ENCODE measurements at places on chromosomes 4 and X.
A peak's percentile ranks its signal among the peaks of the same experiment; 100 is the strongest.

DNA sequence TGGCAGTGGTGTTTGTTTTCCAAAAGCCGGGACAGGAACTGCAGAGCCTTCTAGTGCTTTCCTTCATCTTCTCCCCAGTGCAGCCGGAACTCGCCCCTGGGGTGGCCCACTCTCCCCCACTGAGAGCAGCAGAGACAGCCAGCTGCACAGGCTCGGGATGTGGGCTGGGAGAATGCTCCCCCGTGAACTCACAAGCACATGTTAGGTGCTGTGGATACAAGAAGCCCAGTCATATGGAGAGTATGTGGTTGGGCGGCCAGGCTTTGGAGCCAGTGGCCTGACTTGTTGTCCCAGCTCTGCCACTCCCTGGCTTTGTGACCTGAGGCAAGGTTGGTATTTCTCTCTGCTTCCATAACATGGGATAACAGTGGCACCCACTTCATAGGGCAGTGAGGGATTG lies 9.4 kb upstream of the KIAA0232 start:
- DNase-seq: peak; percentile 59

- DNase-seq: no peak
These were observed 103.0 kb downstream of the AFF1 start for GRCh38 chr4:87037671-87038334.

GRCh38 chr4:169174247-169174646 lies 96.5 kb downstream of the SH3RF1 start:
- no peak for DNase-seq

DNA sequence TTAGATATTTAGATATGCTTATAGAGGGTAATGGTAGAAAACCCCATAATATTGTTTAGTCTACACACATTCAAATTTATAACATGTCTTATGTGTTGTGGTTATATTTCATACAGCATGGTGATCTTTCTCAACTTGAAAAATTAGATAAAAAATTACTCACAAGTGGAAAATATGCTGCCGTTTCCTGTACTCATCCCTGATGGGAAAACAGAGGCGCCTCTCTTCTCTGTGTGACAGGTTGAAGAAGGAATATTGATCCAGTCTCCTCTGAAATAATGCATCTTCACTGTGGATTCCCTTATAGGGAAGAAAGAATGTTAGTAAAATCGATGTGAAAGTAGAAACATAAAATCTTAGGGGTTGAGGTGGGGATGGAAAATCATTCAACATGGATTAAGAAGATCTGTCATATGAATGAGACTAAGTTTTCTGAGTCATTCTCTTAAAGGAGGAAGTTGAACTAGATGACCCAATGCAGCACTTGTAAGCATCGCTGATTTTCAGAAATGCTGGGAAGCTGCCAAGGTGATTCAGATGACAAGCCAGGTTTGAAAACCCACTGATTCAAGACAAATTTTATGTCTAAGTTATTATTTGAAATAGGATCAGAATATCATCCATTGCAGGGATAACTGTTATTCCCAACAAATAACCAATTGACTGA lies 70.7 kb downstream of the ANKRD50 start:
- peak; percentile 85 for DNase-seq

DNA sequence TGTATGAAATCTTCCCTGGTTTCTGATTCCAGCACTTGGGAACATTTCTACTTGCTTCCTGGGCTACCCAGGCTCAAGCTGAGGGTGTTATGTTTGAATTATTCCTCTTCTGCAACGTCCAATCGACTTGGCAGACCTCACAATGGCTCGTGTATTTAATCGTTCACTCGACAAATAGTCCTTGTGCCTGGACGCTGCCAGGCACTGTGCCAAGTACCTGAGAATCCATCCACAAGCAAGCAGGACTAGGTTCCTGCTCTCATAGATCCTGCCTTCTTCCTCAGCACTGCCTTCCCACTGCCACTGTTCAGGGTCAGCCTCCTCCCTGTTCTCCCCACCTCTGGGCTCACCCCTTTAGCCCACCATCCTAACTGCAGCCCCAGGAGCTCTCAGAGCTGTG lies 113.3 kb downstream of the EFNB1 start:
- DNase-seq: no peak

GRCh38 chrX:12421918-12422317 lies 283.6 kb downstream of the FRMPD4 start:
- DNase-seq: peak; percentile 56

- peak; percentile 53 for DNase-seq
These were observed 72.0 kb downstream of the FRMPD4 start for GRCh38 chrX:12210196-12210815.

DNA sequence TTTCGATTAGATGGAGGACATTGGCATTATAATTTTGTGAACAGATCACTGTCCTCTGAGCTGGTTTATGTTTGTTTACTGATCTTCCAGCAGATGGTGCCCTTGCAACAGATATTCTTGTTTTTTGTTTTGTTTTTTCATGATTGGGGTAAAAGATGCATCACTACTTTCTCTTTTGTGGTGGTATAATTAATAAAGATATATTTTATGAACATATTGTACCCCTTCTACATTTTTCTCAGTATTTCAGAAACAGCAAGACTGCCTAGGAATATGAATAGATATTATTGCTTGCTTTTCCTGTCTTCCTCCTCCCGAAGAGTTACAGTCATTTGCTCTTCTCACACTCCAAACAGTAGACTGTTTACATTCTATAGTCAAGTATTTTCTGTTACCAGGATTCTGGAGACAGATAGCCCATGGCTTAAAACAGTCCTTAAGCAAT lies 905.2 kb downstream of the TRAM1L1 start:
- peak; percentile 11 for DNase-seq

DNA sequence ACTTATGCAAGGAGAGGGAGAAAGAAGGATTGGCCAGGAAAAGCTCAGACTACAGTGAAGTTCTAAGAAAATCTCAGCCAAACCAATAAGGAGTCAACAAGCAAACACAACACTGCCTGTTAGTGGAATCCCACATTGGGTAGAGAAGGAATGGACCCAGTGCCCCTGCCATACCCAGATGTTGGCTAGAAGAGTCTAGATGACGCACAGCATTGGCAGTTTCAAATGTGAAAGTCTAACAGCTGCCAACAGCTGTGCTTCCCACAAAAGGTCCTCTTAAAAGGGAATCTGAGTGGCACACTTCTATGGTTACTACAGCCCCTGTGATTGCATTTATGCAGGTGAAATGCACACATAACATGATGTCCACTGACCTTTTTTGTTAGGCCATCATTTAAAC lies 37.2 kb upstream of the CPEB2 start:
- DNase-seq: no peak

DNA sequence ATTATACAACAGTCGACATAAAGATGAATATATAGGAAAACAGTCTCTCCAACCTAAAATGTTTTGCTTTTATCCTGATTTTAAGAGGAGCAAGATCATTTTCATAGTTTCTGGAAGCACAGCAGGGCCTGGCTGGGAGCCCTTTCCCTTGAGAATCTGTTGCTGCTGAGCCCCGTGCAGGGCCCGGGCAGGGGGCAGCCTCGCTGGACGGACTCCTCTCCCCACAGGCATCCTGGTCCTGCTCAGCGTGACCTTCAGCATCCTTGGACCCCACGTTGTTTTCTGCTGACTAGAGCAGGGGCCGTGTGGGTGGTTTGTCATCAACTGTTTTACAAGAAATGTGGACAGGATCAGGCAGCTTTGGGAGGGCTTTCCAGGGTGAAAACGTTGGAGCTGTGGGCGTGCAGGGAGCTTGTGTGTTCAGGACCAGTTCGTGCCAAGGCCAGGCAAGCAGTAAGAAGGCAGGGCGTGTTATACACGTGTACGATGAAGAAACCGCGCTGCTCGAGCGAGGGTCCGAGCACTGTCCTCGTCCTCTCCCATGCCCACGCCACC lies 25.0 kb downstream of the CPZ start:
- no peak for DNase-seq

DNA sequence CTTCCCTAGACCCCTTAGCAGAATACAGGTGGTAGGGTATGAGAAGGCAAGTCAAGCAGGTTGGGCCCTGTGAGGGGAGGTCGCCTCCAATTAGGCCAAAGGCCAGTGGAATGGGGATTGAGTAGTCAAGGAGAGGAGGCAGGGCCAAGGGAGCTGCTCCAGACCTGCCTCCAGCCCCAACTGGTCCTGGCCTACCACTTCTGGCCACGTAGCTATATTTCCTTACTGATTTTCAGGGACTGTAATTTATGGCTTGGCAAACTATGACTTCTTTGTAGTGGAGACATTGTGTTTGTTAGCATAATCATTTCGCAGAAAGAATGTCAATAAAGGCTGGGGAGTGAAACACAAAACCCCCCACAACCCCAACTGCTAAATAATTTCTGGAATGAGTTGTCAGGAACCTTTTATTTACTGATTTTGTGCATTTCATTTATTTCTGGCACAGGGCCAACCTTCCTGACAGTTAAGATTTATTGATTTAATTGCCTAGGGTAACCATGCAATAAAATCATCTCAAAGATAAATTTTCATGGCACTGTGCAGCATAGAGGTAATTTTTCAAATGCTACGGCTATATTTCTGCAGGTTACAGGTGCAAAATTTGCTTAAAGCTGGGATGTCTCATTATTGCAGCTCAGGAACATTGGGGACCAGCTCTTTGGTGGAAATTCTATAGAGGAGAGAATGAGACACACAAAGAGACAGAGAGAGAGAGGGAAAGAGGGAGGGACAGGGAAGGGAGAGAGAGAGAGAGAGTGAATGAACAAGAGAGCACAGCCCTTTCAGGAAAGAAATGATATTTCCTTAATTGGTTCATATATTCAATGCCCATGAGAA lies 494.9 kb downstream of the IDS start:
- no peak for DNase-seq

DNA sequence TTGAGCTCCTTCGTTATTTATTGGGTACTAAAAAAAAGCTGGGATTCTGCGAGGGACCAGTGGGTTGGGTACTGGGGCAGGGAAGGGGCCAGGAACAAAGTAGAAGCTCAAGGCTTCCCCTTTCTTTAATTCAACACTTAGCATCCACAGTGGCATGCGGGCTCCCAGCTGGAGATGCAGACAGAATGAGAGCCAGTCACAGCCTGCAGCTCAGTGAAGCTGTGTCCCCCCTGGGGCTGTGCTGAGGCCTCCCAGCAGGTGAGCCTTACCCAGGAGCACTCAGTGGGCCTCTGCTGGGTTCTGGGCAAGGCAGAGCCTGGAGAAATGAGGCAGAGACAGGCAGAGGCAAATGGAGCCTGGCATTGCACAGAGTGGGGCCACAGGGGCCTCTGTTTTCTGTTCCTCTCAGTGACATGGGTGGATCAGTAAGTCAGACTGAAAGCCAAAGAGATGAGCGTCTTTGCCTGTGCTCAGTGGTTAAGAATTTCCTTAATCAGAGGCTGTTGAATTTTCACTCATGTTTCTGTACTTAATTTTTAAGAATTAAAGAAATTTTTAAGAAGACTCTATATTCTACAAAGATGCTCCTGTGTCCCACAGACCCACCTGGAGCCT lies 181.4 kb upstream of the RBPJ start:
- peak; percentile 22 for DNase-seq
